Left ventricle myocardium superior (tissue), 1 donor: ENCODE measurements at places on chromosomes 6 and 20. TPM values are rescaled to one million over a fixed set of nuclear protein-coding genes. Genes with fewer than 3 reads are reported as not detected.

- DNase-seq = no peak
Observed at GRCh38 chr6:92967362-92967761, 452.0 kb downstream of the EPHA7 start.

The SCUBE3 gene
- 3.5 TPM for total RNA-seq

The LGSN gene
- total RNA-seq = not detected

DNA sequence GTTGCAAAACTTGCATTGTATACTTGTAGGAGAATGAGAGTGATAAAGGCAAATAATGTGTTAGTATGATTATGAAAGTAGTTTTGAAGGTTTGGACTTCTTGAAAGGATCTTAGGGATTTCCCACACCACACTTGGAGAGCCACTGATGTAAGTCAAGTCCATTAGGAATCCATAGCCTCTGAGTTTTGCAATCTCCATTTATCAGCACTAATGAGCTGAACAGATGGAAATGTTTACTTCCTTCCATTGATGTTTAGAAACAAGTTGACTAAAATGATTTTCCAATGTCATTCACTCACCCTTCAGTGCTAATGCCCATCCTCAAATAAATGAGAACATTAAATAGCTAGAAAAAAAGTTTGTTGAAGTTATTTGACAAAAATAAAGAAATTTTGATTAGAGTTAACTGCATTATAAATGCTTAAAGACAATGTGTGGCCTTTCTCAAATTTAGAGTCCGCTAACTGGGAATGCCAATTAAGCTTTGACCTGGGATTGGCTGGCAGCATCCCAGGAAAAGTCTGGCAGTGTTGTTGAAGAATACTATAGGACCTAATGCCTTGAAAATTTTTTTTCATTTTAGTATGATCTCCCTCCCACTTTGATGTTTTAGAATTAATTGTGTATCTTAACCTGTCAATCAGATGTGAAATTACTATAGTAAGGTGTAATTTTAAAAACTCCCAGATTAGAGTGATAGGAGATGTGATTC is 68.0 kb downstream of the SLC35F1 start:
- DNase-seq = no peak

- DNase-seq = no peak
Observed at GRCh38 chr6:13941902-13942301, 17.1 kb downstream of the RNF182 start.

DNA sequence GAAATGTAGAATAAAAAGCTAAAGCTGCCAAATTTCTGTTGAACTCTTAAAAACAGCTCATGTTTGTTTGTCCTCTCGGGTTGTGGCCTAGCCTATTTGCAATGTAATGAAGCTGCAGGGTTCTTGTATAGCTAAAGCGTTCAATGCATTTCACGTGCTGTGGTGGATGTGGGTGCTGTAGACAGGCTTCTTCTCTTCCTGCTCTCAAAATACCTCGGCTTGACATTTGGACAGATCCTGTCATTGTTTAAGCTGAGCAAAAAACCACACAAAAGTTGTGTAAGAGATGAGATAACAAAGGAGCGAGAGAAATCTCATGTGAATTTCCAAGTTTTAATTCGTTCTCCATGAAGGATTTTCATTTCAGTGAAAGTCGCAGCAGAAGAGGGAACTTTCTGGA is 196.3 kb upstream of the UST start:
- no peak for DNase-seq

The CSNK2B gene
- total RNA-seq = 111 TPM

- DNase-seq = no peak
Observed at GRCh38 chr20:3400260-3401155, 7.0 kb downstream of the DNAAF9 start.

The FAM83B gene
- 3.3 TPM for total RNA-seq

- no peak for DNase-seq
Observed at GRCh38 chr20:48984575-48985219, 61.4 kb upstream of the CSE1L start.

The BCAS4 gene
- total RNA-seq = 3.2 TPM
